ENCODE measurements at places on chromosomes 5 and 9.

DNA sequence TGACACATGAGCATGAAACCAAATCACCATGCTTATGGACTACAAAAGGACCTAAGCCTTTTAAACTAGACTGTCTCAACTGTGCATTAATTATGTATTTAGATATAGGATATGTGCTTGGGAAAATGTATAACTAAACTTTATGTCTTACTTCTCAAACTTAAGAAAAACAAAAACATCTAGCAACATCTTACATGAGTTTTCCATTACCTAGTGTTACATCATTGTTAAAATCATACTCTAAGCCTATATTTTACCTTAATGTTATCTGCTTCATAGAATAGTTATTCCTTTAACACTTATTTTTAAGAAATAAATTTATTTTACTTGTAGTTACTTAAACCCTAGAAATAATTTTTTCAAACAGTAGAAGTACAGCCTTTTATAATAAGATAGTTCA lies 24.0 kb downstream of the NME5 start:
- DNase-seq: no peak

DNA sequence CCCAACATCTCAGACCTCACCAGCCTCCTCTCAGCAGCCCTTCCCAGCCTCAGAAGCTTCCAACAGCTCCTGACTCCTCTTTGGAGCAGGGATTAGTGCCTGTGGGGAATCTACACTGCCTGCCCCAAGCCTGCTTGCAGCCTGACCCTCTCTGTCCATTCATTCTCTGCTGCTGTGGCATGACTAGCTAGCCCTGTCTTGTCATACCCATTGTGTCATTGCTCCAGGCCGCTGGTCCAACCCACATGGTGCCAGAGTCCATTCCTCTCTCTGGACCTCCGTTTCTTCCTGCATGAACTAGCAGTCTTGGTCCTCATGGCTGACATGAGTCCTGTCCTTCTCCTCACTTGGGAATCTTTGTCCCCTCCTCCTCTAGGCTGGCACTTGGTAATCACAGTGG lies 12.8 kb upstream of the RXRA start:
- no peak for DNase-seq

DNA sequence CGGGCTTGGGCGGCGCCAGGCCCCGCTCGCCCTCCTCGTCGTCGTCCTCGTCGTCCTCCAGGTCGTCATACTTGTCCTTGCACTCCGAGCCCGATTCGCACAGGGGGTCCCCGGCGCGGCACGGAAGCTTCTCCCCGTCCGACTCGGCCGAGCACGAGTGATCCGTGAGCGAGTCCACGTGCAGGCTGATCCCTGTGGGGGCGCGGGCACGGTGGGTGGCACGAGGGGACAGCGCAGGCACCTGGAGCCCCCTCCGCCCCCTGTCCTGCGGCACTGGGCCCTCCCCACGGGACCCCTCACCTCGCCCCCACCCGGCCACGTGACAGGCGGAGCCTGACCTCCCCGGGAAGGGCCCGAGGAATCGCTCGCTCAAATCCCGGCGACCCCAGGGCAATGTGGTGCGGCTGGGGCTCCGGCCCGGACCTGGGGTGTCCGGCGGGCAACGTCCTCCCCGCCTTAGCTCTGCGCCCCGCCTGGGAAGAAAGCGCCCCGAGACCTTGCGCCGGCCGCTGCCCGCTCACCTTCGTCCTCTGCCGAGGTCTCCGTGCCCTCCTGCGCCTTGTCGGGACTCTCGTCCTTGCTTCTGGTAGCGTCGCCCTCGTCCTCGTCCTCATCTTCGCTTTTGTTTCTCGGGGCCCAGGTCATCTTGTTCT lies 2.5 kb downstream of the IRX2 start:
- no peak for DNase-seq

- DNase-seq: peak; percentile 31
Measured at GRCh38 chr9:115164511-115164974, 46.6 kb upstream of the TNC start.

- DNase-seq: no peak
Measured at GRCh38 chr5:124880903-124881697, 134.7 kb upstream of the ZNF608 start.

DNA sequence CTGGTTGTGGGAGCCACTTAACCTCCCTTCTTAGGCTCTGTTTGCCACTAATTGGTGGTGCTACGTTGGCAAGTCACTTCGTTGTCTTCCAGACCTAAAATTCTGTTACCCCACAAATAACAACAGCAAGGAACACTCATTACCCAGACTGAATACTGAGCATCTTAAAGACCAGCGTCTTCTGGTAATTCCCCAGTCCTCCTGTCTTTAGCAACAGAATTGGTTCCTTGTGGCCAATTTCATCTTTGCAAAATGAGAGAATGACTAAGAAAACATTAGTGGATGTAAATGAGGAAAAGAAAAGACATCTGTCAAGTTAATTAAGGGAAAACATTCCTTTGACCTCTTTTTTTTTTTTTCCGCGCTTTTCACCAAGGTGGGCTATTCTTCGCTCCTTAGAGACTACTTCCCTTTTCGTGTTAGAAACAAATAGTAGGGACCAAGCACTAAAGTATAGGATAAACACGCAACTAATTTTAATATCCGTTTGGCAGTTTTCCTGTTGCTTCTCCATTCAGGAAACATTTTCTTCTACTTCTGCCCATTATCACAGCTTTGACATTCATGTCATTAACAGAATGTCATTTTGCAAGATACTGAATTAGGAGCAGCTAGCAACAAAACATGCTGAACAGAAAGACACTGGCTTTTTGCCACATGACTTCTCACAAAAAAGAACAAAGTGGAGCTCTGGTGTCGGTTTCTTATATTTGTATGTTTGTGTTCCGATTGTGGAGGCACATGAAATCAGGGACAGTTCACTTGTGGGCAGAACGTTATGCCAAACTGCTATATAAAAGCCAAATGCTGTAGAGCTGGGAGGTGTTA lies 154.2 kb downstream of the CD180 start:
- no peak for DNase-seq

- DNase-seq: no peak
Measured at GRCh38 chr9:7176561-7176960, 418.8 kb downstream of the KDM4C start.

- DNase-seq: no peak
Measured at GRCh38 chr5:141867139-141867538, 11.1 kb downstream of the PCDH1 start.

Data from stromal cell of bone marrow (primary cell).